ENCODE measurements at places on chromosomes 5 and 9. TPM values are rescaled to one million over a fixed set of nuclear protein-coding genes. Genes with fewer than 3 reads are reported as not detected.

The THBS4 gene
- polyA plus RNA-seq = 242 TPM

The EPB41L4B gene
- polyA plus RNA-seq = 14.3 TPM

The LHX3 gene
- 0.24 TPM for polyA plus RNA-seq

The GM2A gene
- polyA plus RNA-seq = 21.6 TPM

The TMEM252 gene
- 1.4 TPM for polyA plus RNA-seq

The WDR31 gene
- polyA plus RNA-seq = 2.8 TPM

The CTXN3 gene
- 4.3 TPM for polyA plus RNA-seq

The QRFP gene
- 0.48 TPM for polyA plus RNA-seq

The SPINK7 gene
- 0.22 TPM for polyA plus RNA-seq

The CORO2A gene
- 0.57 TPM for polyA plus RNA-seq

The PKD2L2 gene
- 0.40 TPM for polyA plus RNA-seq

The CKMT2 gene
- 60.4 TPM for polyA plus RNA-seq

The GNAQ gene
- polyA plus RNA-seq = 21.7 TPM

The PRDM9 gene
- not detected for polyA plus RNA-seq

The FTMT gene
- polyA plus RNA-seq = not detected

The PCDHGB2 gene
- polyA plus RNA-seq = 2.8 TPM

The TAF1L gene
- 0.05 TPM for polyA plus RNA-seq

The FOXD4L5 gene
- polyA plus RNA-seq = 2.0 TPM

The ENHO gene
- 2.8 TPM for polyA plus RNA-seq

The PCA3 gene
- 0.72 TPM for polyA plus RNA-seq

The MRPS2 gene
- 32.9 TPM for polyA plus RNA-seq

The NRARP gene
- 6.7 TPM for polyA plus RNA-seq

The PLAC8L1 gene
- polyA plus RNA-seq = 1.3 TPM

The SHISAL2B gene
- polyA plus RNA-seq = 0.63 TPM

The CTSV gene
- 1.2 TPM for polyA plus RNA-seq

The ANKRD33B gene
- 1.9 TPM for polyA plus RNA-seq

The ZBTB34 gene
- polyA plus RNA-seq = 11.1 TPM

The MARCOL gene
- not detected for polyA plus RNA-seq

The LCN9 gene
- polyA plus RNA-seq = not detected
